ENCODE measurements at places on chromosomes 1 and 21.
A peak's percentile ranks its signal among the peaks of the same experiment; 100 is the strongest.

GRCh38 chr1:182460550-182460951 lies 10.6 kb downstream of the RGSL1 start:
- DNase-seq: peak; percentile 59

GRCh38 chr1:84350104-84350503 lies 48.2 kb upstream of the DNASE2B start:
- DNase-seq: no peak

DNA sequence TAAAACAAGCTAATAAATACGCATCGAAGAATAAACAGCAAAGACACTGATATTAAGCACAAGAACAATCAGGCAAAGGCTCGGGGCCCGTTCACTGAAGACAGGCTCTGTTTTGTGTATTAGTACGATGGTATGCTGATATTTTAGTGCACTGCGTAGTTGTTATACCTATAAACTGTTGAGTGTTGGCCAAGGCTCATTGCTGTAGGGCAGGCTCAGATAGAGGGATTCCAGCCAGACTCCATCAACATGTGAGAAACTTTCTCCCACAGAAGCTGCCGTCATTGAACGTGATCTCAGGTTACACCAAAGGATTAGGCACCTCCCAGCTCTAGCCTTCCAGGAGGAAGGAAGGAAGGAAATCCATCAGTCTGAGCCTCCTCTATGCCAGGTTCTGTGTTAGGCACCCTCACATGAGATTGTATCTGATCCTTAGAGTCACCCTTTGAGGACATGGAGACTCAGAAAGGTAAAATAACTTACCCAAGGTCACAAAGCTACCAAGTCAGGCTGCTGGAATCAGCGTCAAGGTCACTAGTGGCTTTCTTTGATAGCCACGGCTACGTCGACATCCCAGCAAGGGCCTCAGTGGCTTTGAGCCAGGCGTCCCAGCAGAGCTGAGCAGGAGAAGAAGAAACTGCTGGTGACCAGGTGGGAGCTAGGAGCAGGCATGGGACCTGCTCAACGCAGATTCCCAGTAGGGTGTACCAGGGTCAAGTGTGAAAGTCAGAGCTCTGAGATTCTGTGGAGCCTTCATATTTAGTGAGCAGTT lies 14.8 kb downstream of the BCAR3 start:
- DNase-seq: no peak

DNA sequence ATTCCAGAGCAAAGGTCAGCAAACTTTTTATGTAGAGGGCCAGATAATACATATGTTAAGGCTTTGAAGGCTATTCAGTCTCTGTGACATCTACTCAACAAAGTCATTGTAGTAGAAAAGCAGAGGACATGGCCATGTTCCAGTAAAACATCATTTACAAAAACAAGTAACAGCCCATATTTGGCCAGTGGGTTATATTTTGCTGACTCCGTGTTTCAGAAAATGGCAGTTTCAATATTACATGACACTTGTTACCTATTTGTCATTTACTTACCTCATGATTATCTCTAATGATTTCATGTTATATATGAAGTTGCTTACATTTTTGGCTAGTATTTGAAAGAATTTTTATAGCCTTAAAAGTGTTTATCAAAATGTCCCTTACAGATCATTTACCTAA lies 117.4 kb upstream of the B3GALT2 start:
- DNase-seq: no peak

- no peak for DNase-seq
Observed at GRCh38 chr1:50060279-50060678, 36.5 kb upstream of the AGBL4 start.

GRCh38 chr1:52365071-52365745 lies 797 bp downstream of the CC2D1B start:
- peak; percentile 71 for DNase-seq

- DNase-seq: peak; percentile 1
Observed at GRCh38 chr21:17613242-17613676, 558 bp upstream of the BTG3 start.

DNA sequence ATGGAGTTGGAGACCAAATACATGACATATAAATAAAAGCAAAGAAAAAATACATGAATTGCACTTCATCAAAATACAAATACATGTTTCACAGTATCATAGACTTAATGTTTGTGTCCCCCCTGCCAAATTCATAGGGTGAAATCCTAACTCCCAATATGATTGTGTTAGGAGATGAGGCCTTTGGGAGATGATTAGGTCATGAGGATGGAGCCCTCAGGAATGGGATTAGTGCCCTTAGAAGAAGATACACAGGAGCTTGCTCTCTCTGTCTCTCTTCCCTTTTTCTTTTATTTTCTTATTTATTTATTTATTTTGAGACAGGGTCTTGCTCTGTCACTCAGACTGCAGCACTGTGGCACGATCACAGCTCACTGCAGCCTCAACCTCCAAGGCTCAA lies 26.0 kb upstream of the FAM131C start:
- no peak for DNase-seq

- no peak for DNase-seq
Observed at GRCh38 chr1:225595974-225596551, 56.9 kb downstream of the ENAH start.

GRCh38 chr1:147245129-147245528 lies 2.6 kb downstream of the CHD1L start:
- peak; percentile 14 for DNase-seq

GRCh38 chr1:29860056-29860455 lies 623.7 kb downstream of the PTPRU start:
- no peak for DNase-seq

- DNase-seq: no peak
Observed at GRCh38 chr1:214476986-214477870, 74.2 kb downstream of the PTPN14 start.

DNA sequence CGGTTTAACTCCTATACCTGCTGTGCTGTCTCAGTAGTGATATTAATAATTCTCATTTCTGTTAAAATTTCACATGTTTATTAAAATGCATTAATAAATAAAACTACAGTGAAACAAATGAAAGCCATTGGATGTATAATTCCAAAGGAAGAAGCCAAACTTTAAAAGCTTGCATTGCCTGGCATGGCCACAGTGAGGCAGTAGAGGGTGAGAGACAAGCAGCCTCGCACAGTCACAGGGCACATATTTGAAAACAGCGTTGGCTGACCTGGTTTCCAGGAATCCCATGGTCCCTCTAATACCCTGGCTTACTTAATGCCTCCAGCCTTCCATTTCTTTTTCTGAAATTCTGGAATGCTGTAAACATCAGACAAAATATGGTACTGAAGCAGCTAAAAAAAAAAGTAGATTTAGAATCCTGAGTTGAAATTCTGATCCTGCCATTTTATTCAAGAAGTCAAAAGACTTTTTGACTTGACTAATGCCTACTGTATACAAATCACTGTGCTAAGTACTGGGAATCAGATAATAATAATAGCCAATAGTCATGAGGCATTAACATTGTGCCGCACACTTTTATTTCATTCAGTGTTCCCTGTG lies 6.7 kb upstream of the RNASEL start:
- DNase-seq: peak; percentile 68

GRCh38 chr1:65341381-65341780 lies 32.0 kb downstream of the DNAJC6 start:
- no peak for DNase-seq

GRCh38 chr1:1853593-1854257 lies 37.2 kb downstream of the GNB1 start:
- no peak for DNase-seq

- peak; percentile 55 for DNase-seq
Observed at GRCh38 chr21:44903050-44903685, 17.5 kb downstream of the ITGB2 start.

DNA sequence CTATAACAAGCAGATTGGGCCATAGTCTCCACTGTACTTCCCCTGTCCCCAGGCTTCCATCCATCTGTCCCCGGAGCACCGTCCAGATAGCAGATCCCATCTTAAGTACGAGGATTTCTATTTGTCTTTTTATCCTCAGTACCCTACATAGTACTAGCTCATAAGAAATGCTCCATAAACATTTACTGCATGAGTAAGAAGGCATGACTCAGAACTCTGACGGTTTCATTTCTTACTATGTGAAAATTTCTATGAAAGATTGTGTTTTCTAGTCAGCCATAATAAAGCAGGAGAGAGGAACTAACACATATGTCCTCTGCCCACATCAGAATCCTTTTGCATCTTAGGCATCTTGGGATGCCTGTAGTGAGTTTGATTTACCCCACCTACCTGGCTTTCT lies 49.5 kb downstream of the CHD1L start:
- no peak for DNase-seq

GRCh38 chr1:154730259-154730658 lies 122.3 kb upstream of the ADAR start:
- DNase-seq: no peak

- no peak for DNase-seq
Observed at GRCh38 chr1:210989905-210990304, 144.0 kb downstream of the KCNH1 start.

- no peak for DNase-seq
Observed at GRCh38 chr1:75079538-75080290, 54.5 kb upstream of the LHX8 start.

DNA sequence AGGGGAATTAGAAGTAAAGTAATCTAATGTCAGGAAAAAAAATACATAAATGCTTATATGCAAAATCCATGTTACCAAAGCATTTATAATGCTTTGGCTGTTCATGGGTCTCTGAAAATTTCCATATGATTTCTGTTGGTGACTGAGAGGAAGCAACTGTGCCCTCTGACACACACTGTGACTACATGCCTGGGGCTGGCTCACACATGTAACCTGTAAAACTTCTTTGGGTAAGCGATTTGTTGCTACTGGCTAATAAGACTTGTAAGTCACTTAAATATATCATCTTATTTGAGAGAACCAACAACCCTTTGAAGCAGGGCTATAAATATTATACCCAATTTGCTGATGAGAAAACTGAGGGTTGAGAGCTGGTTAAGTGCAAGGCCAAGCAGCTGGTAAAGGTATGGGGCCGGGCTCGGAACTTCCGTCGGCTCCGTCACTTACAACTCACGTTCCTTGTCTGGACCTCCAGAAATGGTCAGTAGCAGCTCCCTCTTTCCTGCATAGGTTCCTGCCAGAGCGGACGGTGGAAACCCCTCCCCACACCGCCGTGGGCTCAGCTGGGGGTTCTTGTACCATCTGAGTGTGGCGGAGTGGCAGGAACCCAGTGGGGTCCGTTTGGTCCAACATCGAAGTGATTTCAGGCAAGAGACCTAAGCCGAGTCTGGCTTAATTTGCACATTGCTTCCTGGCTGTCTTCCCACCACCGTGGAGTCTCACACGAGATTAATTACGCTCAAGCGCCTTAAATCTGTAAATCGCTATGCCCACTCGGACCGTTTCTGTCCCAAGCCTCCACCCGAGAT lies 714 bp downstream of the DFFA start:
- DNase-seq: no peak

- no peak for DNase-seq
Observed at GRCh38 chr21:44332965-44333364, 6.2 kb downstream of the CFAP410 start.

GRCh38 chr1:36612881-36613280 lies 130.2 kb upstream of the CSF3R start:
- no peak for DNase-seq

- no peak for DNase-seq
Observed at GRCh38 chr1:76632136-76632535, 235.1 kb upstream of the ST6GALNAC5 start.

GRCh38 chr1:117708323-117709248 lies 102.7 kb downstream of the TENT5C start:
- DNase-seq: no peak

- no peak for DNase-seq
Observed at GRCh38 chr1:116711263-116711840, 42.9 kb upstream of the CD2 start.
